NCI-H446 treated with DMSO at 0.1 percent for 48 hours (cell line): ENCODE measurements at places on chromosomes 2 and 18.

DNA sequence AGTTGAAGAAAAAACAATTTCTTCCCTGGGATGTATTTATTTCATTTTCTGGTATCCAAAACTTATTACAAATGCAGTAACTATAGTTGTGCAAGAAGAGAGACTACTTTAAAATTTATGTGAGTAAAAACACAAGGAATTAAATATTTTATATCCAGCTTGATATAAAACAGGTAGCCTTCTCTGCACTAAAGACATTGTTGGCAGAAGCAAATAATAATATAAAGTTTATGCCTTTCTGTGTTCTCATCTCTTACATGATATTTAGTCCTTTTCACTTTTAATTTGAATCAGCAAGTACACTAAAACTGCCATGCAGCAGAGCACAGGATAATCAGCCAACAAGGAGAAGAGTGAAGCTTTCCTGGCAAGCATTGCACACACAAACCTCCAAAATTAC lies 352.7 kb downstream of the ARL6IP6 start:
- no peak for DNase-seq

GRCh38 chr18:50614838-50615237 lies 55.0 kb downstream of the MAPK4 start:
- no peak for DNase-seq

GRCh38 chr2:60365556-60365955 lies 187.9 kb downstream of the BCL11A start:
- DNase-seq, result no peak

DNA sequence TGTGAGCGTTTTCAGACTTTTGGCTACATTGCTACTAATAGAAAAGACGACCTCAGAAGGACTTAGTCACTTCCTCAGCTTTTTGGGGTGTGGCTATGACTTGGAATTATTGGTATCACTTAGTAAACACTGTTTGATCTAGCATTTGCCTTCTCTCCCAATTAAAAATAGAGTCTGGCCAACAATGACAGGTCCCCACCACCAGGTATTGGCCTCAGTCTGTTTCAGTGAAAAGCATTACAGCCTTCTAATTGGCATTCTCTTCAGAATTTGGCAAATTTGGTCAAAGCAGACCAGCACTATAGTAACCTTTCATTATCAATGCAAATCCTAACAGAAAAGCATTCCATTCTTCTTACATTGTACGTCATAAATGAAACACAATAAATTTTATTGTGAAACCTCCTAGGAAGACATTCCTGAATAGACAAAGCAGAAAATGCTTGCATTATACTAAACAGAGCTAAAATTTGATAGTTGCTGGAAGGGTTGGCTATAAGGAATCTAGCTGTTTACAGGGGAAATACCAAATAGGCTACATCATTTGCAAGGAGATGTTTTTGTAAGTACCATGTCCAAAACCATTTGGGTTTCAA lies 613.9 kb downstream of the IRS1 start:
- DNase-seq, result peak; percentile 70

GRCh38 chr2:102483086-102483485 lies 10.1 kb downstream of the SLC9A4 start:
- DNase-seq, result no peak

DNA sequence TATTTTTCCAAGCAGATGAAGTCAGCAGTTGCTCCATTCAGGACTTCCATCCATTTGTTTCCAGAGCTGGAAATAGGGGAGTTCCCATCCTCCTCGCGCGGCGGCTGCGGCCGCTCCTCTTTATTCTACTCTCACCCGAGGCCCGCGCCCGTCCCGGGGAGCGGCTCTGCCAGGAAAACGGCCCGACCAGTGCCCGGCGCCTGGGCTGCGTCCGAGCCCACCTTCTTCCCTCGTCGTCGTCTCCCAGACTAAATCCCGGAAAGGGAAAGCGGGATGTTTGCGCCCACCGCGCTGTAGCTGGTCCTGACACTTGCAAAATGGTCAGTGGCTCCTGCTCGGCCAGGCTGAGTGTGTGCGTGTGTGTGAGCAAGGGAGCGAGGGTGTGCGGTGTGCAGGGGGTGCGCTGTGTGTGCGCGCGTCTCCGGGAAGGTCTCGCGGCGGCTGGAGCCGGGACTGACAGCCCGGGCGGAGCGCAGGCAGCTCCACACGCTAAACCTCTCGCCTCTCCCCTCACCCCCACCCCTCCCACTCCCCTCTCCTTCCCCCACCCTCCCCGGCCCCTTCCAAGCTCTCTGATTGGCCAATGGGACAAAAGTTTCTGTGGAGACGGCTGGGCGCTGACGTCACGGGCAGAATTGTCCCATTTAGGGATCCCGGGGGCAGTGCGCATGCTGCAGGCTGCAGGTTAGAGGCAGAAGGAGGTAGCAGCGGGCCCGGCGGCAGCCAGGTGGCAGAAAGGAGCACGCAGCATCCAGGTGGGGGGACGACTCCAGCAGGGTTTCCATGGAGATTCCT lies at the start of gene NOL4:
Gene NOL4, minus strand, starts transcription at position 491 of the 795 bp plus-strand sequence. CDS start 1,660 bp downstream, outside the sequence.
- peak; percentile 73 for DNase-seq

GRCh38 chr2:38751596-38752410 lies 642 bp upstream of the SRSF7 start:
- DNase-seq, result no peak

DNA sequence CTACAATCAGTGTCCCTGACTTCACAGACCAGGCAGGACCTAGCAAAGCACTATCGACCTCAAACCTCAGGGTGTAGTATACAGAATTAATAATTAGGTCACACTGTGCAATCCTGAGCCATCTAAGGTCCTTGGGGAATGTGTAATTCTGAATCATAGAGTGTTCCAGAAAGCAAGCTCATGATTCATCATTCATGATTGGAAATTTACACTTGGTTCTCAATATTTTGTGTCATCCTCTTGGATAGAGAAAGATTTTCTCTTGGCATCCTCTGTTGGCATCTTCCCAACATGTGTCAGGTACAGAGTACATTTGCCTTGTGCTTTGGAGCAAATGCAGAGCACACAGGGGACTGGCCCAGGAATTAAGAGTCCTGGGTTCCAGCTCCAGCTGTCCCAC lies 245.0 kb upstream of the NT5C1B start:
- peak; percentile 1 for DNase-seq
